ENCODE measurements at places on chromosomes 4 and X.

GRCh38 chrX:71241301-71241700 is 12.6 kb downstream of the ZMYM3 start:
- no peak for DNase-seq

DNA sequence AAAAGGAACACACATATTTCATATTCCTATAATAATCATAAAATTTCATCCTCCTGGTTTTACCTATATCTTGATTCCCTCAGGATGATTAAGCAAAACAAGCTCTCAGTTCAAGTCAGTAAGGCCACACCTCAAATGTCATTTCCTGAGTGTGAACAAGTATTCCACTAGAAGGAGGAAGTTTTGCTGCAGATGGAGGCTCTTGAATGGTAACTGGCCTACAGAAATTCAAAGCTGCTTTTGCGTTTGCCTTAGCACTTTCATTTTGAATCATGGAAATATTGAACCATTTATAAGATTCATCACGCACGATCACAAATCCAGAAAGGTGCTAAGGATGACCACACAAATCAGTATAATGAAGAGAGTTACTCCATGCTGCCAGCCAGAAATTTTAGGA is 254.4 kb upstream of the CXXC4 start:
- DNase-seq: no peak

- no peak for DNase-seq
Observed at GRCh38 chrX:138886769-138887168, 175.3 kb upstream of the FGF13 start.

DNA sequence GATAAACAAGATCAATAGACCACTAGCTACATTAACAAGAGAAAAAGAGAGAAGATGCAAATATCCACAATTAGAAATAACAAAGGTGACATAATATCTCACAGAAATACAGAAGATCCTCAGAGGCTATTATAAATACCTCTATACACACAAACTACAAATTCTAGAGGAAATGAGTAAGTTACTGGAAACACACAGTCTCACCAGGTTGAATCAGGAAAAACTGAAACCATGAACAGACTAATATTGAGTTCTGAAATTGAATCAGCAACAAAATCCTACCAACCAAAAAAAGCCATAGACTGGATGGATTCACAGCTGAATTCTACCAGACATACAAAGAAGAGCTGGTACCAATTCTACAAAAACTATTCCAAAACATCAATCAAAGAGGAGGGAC is 211.8 kb upstream of the CPEB2 start:
- DNase-seq: no peak

GRCh38 chr4:11814758-11815157 is 386.1 kb upstream of the HS3ST1 start:
- no peak for DNase-seq

- DNase-seq: no peak
Observed at GRCh38 chr4:107392951-107393350, 327.1 kb downstream of the PAPSS1 start.

DNA sequence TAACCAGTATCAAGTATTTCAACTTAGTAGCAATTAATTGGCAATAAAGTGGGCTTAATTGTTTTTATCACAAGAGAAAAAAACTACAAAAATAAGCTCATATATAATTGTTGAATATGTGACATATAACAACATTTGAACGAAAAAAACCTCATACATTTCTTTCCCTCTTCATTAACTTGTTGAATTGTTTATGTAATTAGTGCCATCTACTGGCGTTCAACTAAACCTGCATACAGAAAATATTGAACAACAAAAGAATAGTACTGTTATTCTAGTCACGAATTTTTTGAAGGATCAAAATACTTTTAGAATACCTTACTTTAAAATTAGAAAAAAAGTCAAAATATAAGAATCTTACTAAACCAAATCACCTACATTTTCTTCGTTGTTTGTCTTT is 586.5 kb upstream of the FTHL17 start:
- DNase-seq: no peak

DNA sequence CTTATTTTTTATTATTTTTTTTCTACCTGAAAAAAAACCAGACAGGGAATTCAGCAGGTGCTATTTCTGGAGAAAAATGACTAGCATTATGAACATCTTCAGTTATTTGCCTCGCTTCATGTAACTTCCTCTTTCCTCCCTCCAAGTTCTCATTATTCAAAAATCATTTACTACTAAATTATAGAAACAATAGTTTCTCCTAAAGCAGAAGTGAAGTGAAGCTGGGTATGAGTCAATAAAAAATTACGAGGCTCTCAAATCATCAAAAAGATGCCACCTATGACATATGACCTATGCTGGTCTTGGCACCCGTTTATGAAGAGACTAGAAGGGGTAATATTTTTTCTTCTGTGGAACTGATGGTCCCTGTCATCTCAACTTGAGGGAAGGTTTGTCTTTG is 145.0 kb upstream of the AADAT start:
- no peak for DNase-seq

GRCh38 chr4:17092736-17093437 is 194.4 kb upstream of the LDB2 start:
- no peak for DNase-seq

DNA sequence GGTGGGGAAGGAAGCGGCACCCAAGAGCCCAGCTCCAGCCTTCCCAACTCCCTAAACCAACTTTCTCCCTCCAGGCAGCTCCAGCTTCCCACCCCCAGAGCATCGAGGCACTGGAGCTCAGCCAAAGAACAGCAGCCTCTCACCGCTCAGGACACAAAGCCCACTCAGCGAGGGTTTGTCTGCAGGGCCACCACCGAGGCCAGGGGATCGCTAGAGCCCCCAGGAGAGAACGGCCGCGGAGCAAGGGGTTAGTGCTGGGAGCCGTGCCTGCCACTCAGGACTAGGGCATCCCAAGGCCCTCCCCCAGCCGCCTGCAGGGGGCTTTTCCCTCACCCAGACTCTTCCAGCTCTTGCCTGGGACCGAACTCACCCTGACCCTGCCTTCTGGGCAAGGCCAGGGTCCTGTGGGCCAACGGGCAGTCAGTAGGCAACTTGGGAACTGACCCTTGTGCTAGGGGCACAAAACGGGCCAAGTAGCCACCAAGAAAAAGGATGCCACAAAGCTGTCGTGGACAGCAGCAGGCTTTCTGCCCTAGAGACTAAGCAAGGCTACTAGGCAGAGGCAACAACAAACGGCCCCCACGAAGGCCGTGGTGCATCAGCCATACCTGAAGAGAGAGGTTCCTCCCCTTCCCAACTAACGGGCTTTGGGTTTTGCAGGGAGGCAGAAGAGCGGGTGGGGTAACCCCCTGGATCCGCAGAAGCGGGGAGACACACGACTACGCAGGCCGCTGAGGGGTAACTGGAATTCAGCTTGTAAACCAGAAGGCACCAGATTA is 2.3 kb downstream of the HCFC1 start:
- DNase-seq: no peak

DNA sequence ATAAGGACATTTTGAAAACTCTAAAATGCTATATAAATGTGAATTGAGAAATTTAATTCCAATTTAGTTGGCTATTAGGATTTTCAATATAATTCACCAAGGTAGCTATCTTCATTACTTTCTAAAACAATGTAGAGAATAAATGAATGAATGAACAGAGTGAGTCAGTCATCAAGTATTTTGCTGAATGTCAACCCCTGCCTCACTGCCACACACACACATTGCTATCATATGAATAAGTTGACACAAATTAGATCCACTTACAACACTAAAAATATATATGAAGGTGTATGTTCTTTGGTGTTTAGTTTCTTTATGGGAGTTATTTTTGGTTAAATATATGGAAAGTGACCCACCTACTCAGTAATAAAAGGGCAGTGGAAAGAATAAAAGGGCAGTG is 141.4 kb upstream of the SMIM10 start:
- no peak for DNase-seq

GRCh38 chrX:130415201-130415600 is 13.4 kb downstream of the RBMX2 start:
- DNase-seq: no peak

DNA sequence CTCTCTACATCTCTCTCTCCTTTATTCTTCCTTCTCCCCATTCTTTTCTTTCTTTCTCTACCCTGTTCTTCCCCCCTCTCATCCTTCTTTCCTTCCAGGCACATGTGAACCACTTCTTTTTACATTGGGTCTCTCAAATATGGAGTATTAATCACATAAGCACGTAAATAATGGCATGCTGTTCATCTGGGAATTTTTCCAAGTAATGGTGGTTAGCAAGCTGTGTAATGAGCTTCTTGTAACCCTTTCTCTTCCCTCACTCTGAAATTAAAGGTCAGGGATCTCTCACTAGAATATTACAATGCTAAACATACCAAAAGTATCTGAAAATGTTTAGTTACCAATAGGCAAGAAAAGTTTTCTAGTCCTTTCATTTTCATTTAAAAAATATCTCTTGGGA is 239.9 kb upstream of the TEX13A start:
- DNase-seq: no peak

- DNase-seq: no peak
Observed at GRCh38 chr4:10832806-10833628, 148.4 kb upstream of the CLNK start.

DNA sequence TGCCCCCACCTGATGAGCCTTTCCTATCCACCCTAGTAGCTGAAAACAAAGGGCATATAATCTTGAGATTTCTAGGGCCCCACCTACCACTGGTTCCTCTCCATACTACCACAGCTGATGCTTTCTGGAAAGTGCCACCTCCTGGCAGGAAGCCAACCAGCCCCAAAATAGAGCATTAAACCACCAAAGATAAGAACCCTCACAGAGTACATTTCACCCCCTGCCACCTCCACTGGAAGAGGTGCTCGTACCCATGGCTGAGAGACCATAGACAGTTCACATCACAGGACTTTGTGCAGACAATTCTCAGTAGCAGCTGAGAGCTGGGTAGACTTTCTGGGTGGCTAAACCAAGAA is 94.1 kb downstream of the IRS4 start:
- DNase-seq: no peak

- DNase-seq: no peak
Observed at GRCh38 chr4:43274376-43274775, 381.9 kb downstream of the GRXCR1 start.

GRCh38 chrX:118577041-118577440 is 81.4 kb downstream of the DOCK11 start:
- DNase-seq: no peak

DNA sequence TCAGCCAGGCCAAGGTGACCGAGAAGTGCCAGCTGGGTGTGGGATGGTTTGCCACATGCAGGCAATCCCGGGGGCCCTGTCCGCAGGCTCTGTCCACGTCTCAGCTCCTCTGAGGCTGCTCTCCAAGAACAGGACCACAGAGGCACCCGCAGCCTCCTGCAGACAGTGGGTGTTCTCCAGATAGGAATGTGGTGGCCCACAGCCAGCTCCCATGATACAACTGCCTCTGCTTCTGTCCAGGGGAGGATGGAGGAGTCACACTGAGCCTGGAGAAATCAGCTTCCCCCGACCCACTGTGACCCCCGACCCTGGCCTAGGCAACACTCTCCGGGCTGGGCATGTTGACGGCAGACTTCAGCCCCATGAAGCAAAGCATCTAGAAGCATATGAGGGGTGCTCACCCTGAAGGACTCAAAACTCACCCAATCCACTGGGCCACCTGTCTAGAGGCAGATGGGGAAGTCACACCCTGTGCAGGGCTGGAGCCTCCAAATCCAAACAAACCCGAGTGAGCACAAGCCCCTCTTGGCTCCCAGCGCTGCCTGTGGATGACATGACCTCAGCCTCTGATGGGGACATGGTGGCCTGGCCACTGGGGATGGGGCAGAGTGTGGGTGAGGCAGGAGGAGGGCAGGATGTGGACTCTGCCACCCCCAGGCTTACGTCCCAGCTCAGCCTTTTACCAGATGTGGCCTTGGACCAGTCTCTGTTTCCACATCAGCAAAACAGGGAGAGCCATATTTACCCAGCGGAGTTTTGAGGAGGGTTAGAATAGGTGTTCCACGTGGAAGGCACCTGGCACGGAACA is 102.3 kb downstream of the PSAPL1 start:
- DNase-seq: no peak

- DNase-seq: no peak
Observed at GRCh38 chr4:152880263-152880662, 55.9 kb upstream of the FHDC1 start.

GRCh38 chrX:154123241-154124219 is 20.5 kb upstream of the OPN1LW start:
- DNase-seq: peak; percentile 52

DNA sequence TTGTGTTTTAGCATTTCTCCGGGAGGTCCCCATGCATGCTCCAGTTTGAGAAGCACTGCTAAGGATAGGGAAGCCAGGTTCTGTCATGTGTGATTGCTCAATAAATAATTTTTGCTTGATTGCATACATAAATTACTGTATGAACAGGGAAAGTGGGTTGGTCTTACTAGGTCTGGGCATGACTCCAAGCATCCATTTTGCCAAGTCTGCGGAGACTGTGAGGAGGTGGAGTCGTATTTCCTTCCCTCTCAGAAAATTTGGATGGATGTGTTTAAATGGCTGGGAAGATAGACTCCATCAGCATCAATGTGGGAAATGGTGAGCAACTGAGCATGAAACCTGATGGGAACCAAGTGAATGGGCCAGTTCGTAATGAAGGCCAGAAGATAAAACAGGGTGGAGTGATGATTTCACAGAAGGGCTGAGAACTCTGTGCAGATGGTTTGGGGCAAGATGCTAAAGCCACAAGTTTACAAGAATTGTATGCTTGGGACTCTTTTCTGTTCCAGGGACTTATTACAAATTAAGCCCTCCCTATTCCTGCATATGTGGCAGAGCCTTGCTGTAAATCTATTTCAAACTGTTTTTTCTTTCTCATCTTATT is 84.1 kb downstream of the NHS start:
- no peak for DNase-seq

GRCh38 chrX:95427389-95427788 is 1257.3 kb upstream of the DIAPH2 start:
- DNase-seq: no peak

DNA sequence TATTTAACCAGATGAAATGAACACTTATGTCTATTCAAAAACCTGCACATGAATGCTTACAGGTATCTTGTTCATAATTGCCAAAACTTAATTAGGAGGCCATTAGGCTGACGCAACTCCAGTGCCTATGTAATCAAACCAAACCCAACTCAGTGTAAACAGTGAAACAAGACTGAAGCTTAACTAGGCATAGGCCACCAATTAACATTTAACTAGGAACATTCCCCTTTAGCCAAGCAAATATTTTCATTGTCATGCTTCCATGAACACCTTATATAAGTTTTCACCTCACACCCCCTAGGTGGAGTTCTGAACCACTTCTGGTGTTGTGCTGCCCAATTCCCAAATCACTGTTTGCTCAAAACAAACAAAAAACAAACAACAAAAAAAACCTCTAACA is 686.0 kb downstream of the STPG2 start:
- DNase-seq: no peak

DNA sequence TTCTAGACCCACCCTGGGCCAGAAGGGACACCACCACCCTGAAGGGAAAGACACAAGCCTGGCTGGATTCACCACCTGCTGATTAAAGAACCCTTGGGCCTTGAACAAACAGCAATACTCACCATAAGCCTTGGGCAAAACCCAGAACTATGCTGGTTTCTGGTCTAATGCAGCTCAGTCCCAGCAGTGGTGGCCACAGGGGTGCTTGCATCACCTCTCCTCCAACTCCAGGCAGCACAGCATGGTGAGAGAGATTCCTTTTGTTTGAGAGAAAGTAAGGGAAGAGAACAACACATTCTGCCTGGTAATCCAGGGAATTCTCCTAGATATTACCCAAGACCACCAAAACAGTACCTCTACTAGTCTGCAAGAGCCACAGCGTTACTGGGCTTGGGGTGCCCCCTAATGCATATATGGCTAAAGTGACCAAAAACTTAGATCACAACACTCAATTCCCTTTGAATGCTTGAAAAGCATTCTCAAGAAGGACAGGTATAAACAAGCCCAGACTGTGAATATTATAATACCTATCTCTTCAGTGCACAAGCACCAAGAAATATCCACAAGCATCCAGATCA is 25.7 kb downstream of the RNF128 start:
- no peak for DNase-seq

All from T-helper 2 cell treated with Interferon-gamma antibody and Interleukin-4, amounts not matched to agents 5 μg/mL and 100 μg/mL, for 36 hours (primary cell).